Fibroblast of skin of scalp (primary cell): ENCODE measurements at places on chromosomes 7 and 10.

GRCh38 chr10:27258492-27258837, 17.9 kb upstream of the ACBD5 start:
- DNase-seq = no peak

DNA sequence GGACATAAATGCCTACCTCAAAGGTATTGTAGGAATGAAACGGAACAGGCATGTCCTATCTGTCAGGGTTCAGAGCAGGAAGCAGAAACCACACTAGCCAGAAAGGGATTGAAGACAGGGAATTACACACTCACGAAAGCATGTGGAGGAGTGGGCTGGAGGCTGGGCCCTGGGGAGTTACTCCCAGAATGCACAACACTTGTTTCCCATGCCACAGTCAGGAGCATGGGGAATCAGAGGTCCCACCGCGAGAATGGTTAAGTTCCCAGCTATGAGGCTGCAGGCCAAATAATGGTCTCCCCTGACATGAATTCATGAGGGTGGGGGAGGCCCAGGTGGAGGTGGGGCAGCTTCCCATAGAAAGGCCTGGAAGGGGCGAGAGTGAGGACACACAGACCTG, 212.7 kb downstream of the HERPUD2 start:
- no peak for DNase-seq

- no peak for DNase-seq
Measured at GRCh38 chr7:151454932-151455530, 15.1 kb upstream of the CRYGN start.

DNA sequence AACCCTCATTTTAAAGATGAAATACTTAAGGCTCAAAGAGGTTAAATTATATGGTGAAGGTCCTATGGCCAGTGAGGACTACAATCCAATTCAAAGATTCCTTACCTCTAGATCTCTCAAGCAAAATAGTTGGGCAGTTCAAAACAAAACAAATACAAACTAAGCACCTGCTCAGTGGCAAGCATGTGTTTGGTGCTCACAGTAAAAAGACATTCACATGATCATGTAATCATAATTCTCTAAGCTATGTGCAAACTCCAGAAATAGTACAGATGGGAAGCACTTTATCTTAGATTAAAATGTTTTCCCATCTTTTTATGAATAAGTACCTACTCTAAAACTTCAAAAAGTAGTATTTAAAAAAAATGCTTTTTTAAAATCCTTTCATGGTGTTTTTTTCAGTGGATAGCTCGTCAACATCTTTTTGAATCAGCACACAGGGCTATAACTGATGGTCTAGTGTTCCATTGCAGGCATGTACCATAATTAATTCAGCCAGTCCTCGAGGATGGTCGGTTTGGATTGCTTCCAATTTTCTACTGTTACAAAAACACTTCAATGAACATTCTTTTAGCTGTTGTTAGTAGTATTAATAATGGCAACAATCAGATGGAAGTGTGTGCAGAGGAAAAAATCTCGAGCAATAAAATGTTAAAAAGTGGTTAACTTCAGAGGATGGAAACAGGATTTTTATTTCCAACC, 58.4 kb downstream of the CHCHD3 start:
- DNase-seq = peak; percentile 45

DNA sequence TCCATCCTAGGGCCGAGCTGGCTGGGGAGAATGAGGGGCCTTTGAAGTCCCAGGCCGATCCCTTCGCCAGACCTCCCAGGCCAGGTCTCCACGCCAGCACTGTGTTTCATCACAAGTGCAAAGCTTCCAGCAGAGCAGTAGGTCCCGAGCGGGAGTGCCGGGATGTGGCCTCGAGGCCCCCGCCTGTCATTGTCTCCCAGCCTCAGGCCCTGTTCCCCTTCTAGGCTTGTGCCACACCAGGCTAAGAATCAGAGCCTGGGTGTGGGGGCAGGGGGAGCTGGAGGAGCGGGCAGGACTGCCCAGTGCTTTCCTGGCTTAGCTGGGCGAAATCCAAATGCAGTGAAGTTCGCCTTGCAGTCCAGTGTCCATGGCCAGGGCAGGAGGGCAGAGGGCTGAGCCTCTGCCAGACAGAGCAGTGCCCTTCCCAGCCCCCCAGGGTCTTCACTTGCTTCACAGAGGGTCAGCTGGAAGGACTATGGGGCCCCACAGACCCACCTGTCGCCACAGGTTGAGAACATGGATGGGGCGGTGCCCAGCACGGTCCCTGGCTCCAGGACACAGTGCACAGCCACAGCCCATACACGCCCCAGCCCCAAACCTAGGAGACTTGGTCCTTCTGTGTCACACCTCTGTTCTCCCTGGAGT, 20.2 kb upstream of the PFKFB3 start:
- DNase-seq = no peak

GRCh38 chr10:79196470-79197461, 128.0 kb downstream of the ZMIZ1 start:
- DNase-seq = peak; percentile 45

DNA sequence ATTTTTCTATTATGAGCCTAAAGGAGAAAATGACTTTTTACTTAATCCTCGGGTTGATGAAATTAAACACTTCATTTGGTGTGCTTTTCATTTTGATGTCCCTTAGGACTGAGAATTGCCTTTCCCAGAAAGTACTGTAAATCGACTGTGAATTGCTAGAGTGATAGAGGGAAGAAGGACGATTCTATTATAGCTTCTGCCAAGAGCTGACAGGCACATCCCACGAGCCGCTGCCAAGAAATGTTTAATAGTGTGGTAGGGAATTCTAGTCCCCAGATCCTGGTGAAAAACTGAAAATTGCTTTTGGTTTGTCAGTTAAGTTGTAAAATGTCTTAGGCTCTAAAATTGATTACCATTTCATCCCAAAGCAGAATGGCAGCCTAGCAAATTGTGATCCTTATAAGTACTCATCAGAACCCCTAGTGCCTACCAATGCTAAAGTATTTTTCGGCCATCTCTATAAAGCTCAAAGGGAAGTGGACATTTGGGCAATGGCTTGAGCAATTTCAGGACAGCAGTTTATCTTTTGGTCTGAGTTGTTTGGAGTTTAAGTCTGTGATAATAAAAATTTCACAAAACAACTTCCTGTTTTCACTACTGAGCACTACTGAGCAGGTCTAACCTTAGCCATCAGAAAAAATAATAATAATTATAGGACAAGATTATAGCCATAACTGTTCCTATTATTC, 44.6 kb upstream of the HYCC1 start:
- DNase-seq = no peak

DNA sequence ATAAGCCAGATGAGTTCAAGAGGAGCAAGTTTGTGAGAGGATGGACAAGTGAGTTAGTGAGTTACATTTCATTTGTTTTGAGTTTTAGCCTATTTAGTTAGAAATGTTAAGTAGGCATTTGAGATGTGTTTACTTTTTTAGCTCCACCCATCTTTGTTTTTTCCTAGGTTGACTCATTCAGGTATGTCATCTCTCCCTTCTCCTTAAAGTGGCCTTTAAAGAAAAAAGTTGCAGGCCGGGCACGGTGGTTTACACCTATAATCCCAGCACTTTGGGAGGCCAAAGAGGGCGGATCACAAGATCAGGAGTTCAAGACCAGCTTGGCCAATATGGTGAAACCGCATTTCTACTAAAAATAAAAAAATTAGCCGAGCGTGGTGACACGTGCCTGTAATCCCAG, 71.2 kb downstream of the BMPR1A start:
- no peak for DNase-seq

DNA sequence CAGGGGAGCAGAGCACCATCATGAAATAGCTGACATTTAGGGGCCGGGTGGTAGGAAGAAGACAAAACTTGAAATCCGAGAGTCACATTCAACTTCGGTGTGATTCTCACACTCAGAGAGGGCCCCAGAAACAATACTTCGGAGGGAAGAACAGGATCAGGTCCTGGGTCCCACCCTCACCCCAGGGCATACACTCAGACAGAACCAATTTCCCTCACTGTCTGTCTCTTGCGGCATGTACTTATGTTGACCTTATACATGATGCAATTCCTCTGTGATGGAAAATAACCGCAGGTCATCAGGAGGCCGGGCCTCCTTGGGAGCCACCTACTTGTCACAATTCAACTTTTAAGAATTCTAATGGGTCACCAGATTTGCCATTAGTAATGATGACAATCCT, 26.3 kb upstream of the HMX3 start:
- DNase-seq = no peak

GRCh38 chr7:107946881-107947280, 55.9 kb downstream of the DLD start:
- no peak for DNase-seq

DNA sequence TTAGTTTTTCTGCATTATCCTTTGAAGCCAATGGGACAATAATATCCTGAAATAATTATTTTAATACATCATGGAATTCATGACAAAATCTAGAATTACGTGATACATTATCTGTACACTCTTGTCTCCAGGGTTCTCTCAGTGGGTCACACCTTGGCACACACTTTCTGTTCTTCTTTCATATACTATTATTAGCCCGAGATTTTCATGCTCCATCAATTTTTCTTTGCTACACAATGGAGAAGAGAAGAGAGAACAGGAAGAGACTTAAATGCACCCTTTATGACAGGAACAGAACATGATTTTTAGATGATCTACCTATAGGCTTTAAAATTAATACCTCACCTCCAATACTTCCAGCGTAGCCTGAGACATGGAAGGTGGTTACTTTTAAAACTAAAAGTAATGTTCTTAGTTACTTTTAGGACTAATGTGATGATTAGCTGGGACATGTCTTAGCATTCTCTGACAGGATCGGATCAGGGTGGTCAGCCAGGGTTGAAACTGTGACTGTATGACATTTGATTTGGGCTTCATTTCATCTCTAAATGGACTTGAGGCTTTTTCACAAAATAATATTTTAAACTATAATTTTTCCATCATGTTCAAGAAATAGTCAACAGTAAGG, 148.2 kb upstream of the WNT16 start:
- no peak for DNase-seq

DNA sequence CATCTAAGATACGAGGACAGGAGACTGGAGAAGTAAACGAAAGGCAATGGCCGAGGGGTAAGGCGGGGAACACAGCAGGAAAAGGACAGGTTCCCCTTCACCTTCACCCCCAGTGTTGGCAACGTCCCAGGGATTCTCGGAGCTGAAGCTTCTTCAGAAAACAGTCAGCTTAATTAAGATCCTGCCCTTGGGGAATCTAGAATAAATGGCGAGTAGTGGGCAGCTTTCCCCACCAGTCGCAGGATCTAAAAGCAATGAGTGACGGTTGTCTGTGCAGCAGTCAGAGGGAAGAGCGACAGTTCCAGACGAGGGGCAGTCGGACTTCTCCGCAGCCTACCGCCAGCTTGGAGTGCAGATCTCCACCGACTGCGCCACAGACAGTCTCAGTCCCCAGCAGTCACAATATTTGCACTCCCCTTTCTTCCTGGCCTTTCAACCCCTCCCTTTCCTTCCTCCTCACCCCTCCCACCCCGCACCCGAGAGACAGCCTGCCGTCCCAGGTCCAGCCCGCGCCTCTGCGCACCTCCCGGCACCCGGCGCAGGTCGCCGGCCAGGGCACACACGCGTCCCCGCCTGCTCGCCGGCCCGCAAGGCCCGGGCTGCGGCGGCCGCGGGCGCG, 10.9 kb upstream of the SP8 start:
- DNase-seq = no peak

- no peak for DNase-seq
Measured at GRCh38 chr7:26493737-26494428, 202.2 kb downstream of the SNX10 start.

DNA sequence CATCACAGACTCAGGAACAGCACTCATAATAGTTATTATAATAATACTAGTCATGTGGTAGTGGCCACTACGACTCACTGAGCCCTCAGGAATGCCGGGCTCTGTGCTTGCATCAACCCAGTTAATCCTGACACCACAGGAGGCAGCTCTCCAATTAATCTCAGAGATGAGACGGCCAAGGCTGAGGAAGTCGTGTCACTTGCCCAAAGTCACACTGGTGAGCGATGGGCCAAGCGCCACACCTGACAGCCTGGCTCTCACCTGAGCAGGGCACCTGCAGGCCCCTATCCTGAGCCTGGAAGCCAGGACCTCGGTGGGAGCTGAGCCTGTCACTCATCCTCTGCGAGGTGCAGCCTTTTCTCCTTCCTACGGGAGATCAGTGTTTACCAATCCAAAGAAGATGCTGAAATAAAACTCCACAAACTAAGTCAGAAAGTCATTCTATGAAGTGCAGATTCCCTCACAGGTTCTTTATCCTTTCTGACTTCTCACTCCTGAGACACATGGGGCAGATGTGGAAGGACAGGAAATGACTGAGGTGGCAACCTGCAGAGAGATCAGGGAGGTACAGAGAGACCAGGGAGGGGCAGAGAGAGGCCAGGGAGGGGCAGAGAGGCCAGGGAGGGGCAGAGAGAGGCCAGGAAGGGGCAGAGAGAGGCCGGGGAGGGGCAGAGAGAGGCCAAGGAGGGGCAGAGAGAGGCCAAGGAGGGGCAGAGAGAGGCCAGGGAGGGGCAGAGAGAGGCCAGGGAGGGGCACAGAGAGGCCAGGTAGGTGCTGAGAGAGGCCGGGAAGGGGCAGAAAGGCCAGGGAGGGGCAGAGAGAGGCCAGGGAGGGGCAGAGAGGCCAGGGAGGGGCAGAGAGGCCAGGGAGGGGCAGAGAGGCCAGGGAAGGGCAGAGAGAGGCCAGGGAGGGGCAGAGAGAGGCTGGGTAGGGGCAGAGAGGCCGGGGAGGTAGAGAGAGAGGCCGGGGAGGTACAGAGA, 38.5 kb downstream of the VIPR2 start:
- peak; percentile 35 for DNase-seq

DNA sequence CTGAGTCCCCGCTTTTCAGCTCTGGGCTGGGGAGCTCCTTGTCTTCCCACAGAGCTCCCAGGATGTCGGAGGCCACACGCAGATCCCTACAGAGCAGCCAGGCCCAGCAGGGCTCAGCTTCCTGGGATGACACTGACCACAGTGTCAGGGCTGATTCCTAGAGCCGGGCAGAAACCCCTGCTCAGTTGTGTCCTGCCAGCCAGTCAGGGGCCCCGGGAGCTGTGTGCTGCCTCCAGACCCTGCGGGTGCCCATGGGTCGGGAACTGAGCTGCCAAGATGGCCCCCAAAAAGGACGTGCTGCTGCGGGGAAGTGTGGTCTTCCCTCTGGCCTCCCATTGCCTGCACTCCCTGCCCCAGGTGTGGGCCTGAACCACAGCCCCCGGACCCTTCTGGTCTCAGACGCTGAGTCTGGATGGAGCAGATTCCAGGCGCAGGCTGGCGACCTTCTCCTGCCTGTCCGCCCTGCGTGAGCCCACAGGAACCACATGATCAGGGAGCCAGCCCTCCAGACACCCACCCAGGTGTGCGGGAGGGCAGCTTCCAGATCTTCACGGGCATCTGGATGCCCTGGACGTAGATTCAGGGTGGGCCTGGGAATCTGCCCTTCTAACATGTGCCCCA, 217.4 kb downstream of the MAD1L1 start:
- DNase-seq = no peak

- DNase-seq = no peak
Measured at GRCh38 chr10:94122211-94122610, 128.5 kb downstream of the PLCE1 start.

GRCh38 chr10:69387500-69387899, 29.2 kb downstream of the TACR2 start:
- no peak for DNase-seq

GRCh38 chr10:112311481-112311880, 28.3 kb downstream of the TECTB start:
- DNase-seq = no peak

- DNase-seq = peak; percentile 44
Measured at GRCh38 chr7:13848681-13849131, 140.8 kb downstream of the ETV1 start.

- DNase-seq = no peak
Measured at GRCh38 chr10:34764472-34764946, 50.6 kb downstream of the PARD3 start.
